ENCODE measurements at places on chromosomes 7 and 10.

DNA sequence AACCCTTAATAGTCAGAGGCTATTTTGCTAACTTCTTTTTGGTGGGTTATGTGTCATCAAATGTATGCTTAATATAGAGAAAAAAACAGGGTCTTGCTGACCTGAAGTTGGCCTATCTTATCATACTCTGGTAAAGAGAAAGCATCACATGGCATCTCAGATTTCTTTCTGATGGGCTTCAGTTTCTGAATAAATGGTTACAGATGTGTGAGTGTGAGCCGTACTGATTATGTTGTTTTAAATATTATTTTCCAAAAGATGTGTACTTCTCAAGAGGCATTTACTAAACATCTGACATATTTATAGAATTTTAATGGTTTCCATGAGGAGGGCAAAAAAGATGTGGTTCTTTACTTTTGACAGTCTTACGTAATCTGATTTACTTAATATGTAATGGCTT lies 28.4 kb downstream of the BBS9 start:
- no peak for DNase-seq

GRCh38 chr10:27564398-27564797 lies 60.3 kb downstream of the RAB18 start:
- DNase-seq, result no peak

DNA sequence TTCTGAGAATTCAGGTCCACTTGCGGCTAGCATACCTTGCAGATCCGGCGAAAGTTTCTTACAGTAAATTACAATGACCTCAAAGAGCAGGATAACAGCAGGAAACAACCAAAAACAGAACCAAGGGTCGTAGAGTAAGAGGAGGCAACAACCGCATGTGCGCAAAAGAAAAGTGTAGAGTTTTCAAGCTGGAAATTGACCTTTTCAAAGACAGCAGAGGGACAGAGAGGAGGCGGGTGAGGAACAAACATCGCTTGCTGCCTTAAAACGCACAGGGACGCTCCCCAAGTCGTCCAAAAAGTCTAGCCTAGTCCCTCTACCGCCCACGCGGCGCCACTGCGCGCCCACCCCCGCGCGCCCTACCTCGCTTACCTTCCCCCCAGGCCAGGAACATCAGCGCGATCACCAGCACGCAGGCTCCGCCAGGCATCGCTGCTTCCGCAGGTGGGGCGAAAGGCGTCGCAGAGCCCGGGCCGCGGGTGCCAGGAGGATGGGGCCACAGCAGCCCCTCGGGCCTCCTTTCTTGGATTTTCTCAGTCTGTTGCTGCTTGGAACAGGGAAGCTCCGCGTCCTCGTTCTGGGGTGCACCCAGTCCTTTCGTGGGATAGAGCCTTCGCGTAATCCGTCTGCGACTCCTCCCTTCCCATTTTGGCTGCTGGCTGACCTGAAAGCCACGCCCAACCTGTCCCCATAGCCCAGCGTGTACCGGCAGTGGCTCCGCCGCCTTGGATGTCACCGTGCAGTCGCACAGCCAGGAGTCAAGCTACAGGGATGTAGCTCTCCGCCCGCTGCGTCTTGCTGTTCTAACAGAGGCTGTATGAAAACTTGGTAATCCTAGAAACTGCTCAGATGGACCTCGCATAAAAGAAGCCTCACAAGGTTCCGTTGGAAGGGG lies at the start of gene VWDE:
TSS of gene VWDE (minus strand) at position 579 of the 895 bp plus-strand sequence. CDS start at position 430, 149 bp downstream.
- no peak for DNase-seq

DNA sequence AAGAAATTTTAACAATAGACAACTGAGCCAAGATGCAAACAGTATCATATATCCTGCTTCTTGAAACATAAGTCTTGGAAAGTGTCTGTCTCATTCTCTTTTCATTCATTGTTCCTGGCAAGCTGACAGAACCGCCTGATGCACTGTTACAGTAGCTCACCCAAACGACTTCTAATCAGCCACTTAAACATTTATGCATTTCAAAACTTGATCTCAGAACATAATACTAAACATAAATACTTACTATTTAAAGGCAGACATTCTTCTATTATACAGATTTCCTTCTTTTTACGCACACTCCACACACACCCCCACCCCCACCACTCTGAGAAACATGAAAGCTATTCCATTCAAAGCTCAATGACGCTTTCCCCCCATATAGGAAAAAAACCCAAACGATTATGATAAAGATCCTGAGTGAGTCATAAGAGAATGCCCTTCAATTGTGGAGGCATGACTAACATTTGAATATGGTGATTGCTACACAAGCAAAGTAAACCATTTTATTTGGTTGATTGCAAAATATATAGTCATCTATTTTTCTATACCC lies 30.5 kb downstream of the SHTN1 start:
- DNase-seq, result peak; percentile 86

- no peak for DNase-seq
Measured at GRCh38 chr10:129123428-129123827, 343.6 kb upstream of the MGMT start.

DNA sequence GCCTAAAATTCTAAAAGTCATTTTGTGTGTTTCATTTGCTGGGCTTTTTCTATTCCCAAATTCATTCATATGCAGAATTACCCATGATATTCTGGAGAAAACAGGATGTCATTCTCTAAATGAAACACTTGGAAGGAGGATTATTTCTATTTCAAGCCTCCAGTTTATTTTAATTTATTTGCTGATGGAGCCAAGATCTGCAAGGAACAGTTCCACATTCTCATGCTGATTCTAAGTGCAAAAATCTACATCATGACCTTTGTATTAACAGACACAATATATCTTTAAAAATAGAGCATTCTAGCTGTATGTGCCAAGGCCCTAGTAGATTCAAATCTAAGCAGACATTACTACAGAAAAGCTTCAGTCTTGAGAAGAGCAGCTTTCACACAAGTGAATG lies 51.3 kb upstream of the KCND2 start:
- DNase-seq, result no peak

GRCh38 chr10:71959526-71959925 lies 4.7 kb upstream of the CHST3 start:
- no peak for DNase-seq

DNA sequence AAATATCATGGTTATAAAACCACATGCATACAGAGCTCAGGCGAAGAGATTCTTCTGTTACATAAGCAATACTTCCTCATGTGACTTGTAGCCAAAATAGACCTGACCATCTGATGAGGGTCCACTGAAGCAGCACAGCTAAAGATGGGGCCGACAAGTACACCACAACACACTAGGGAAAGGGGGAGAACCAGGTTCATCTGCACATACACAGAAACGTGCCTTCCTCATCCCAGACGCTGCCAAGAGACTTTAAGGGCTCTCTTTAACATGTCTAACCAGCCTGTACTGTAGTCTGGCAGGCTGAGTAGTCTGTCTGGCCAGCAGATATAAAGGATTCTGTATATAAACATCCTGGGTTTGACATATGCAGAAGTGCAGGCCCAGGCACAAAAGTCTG lies 30.3 kb downstream of the ERCC6 start:
- no peak for DNase-seq

GRCh38 chr7:125390981-125391380 lies 461.4 kb upstream of the POT1 start:
- no peak for DNase-seq

DNA sequence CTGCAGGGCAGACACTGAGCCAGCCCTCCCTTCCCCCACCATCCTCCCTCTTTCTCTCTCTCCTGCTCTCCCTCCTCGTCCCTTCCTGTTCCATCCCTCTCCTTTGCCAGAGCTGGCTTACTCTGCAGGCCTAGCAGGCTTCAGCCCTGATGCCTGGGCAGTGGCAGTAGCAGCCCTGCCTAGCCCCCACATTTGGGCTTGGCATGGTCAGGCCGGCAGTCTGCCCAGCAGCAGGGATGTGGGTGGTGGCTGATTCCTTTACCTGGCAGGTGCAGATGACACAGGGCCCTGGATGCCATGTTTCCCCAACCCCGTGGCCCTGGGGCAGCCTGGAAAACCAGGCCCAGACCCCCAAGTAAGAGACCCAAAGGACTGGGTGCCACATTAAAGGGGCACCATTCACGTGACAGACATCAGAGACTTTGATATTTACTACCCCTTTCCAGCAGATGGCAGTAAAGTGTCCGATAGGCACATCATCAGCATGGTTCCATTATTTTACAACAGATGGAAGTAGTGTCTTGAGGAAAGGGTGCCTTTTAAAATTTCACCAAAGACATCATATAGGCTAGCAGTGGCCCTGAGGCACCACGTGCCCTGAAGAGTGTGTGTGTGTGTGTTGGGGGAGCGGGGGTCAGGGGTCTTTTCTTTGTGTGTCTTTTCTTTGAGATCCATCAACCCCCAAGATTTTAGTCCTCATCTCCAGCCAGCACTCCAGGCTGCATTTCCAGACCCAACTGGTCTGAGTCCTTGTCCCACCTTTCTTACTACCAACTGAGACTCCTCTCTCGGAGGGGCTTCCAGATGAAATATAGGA lies 5.9 kb downstream of the KCP start:
- peak; percentile 54 for DNase-seq

GRCh38 chr10:5666008-5666840 lies at the start of gene ASB13:
Gene ASB13, minus strand, starts transcription at chr10:5666595. Its CDS starts 44 bp downstream, at chr10:5666551.
- peak; percentile 59 for DNase-seq

DNA sequence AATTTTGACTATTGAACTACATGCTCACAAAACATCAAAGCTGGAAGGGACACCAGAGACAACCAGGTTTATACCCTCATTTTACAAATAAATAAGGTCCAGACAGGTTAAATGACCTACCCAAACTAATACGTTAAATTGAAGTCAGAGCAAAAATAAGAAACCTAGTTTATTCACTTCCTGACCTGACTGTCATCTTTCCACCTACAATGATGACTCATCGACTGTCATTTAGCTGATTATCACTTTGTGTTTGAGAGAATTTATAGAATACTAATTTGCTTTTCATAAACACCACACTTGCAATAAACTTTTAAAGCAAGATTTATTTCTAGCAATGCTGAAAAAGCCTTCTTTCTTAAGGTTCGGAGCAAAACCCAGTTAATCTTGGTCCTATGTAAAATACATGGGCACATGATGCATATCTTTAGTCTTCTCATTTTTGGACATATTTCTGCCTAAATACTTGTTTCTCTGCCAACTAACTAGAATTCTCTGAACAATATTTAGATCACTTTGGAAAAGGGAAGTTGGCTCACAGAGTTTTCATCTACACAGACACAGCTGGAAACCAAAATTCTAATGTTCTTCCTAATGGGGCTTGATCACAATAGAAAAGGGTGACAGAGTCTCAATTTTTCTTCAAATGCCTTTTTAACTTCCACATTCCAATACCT lies 16.7 kb upstream of the LRRN3 start:
- DNase-seq, result peak; percentile 8

- DNase-seq, result no peak
Measured at GRCh38 chr10:43217563-43218205, 49.2 kb downstream of the RASGEF1A start.

GRCh38 chr10:52703898-52704297 lies 68.7 kb downstream of the MBL2 start:
- no peak for DNase-seq

- DNase-seq, result peak; percentile 64
Measured at GRCh38 chr7:91408388-91409154, 144.3 kb downstream of the FZD1 start.

DNA sequence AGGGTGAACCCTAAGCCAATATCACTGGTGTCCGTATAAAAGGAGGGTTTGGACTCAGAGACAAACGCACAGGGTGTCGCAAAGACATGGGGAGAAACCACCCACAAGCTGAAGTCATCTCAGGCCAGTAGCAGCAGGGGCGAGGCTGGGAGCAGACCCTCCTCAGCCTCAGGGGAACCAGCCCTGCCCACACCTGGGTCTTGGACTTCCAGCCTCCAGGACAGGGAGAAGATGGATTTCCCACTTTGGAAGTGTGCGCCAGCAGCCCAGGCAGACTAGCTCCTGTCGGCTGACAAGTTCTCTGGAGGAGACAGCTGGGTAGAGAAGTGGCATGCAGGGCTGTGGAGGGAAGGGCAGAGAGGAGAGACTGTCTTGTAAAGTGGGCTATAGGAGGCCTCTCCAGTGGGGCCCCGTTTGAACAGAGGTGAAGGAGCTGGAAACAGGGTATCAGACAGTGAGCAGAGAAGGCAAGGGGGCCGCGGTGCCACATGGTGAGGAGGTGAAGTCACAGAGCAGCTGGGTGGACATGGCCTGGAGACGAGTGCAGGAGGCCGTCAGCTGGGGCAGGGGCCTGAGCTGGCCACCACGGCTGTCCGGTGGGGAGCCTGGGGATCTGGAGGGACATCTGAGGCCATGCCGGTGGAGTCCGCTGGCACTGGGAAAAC lies 475.6 kb downstream of the PTPRN2 start:
- no peak for DNase-seq
